ENCODE measurements at places on chromosomes 5 and 9.

DNA sequence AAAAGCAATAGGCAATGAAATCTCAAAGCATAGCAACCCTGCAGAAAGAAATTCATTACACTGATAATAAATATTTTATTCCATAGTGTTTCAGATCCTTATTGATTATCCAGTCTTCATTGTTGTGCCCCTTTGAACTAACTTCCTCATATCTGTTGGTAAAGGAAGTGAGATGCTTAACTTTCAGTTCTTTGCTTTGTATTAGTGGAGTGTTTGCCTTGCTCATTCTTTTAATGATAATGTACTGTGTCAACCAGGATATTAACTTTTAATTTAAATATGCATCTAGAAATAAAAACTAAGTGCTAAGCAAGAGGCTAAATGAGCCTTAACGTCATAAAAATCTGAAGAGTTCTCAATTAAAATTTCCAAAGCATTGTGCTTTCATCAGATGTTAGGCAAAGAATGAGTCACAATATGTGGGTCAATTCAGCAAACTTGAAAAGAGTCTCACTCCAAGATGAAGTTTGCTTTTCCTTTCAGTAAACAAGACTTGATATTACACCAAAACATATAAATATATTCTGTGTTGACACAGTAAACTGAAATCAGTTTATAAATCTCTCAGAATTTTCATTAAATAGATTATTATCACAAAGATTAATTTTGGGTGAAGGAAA is 105.9 kb downstream of the GIN1 start:
- H3K36me3 ChIP-seq: peaks cover 14% of the 10 kb centered on the region
- no peaks in the 10 kb centered on the region for H3K4me1 ChIP-seq
- DNase-seq: no peak
- H3K4me3 ChIP-seq: no peak overlapping the region
- H3K27me3 ChIP-seq: no peaks in the 10 kb centered on the region
- H3K27ac ChIP-seq: no peak overlapping the region

- H3K27ac ChIP-seq: peak overlapping the region; percentile 12
- DNase-seq: no peak
- H3K4me3 ChIP-seq: peak overlapping the region; percentile 2
- H3K27me3 ChIP-seq: no peaks in the 10 kb centered on the region
- no peaks in the 10 kb centered on the region for H3K36me3 ChIP-seq
Observed at GRCh38 chr9:118336943-118337330, 632.7 kb downstream of the TLR4 start.

DNA sequence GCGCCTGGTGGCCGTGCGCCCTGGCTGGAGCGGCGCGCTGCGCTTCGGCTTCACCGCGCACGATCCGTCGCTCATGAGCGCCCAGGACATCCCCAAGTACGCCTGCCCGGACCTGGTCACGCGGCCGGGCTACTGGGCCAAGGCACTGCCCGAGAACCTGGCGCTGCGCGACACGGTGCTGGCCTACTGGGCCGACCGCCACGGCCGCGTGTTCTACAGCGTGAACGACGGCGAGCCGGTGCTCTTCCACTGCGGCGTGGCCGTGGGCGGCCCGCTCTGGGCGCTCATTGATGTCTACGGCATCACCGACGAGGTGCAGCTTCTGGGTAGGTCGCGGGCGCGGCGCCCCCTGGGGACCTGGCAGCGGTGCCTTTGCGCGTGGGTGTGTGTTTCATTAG is 28.9 kb downstream of the NEURL1B start:
- DNase-seq: no peak
- no peaks in the 10 kb centered on the region for H3K4me1 ChIP-seq
- H3K36me3 ChIP-seq: peaks cover 3% of the 10 kb centered on the region
- no peak overlapping the region for H3K27ac ChIP-seq

DNA sequence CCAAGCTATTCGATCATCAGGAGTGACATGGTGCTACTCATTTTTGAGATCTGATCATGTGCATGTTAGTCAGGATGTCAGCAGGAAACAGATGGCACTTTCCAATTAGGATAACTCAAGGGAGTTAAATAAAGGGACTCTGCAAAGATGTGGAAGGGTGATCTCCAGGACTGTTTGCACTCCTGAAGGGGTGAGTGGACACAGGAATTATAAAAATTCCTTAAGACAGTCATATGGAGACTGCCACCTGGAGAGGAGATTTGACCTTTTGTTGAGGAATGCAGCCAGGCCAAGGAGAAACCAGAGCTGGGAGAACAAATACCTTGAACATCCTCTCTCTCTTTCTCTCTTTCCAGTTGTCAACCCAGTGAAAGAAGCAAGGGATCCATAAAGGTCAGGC is 189.1 kb downstream of the GABRG2 start:
- H3K4me1 ChIP-seq: no peaks in the 10 kb centered on the region
- no peak for DNase-seq

- H3K4me3 ChIP-seq: peak overlapping the region; percentile 64
- DNase-seq: no peak
- H3K36me3 ChIP-seq: no peaks in the 10 kb centered on the region
- H3K27me3 ChIP-seq: peaks cover 78% of the 10 kb centered on the region
- H3K27ac ChIP-seq: no peak overlapping the region
Observed at GRCh38 chr5:73234204-73234555, 61.2 kb downstream of the TMEM174 start.

DNA sequence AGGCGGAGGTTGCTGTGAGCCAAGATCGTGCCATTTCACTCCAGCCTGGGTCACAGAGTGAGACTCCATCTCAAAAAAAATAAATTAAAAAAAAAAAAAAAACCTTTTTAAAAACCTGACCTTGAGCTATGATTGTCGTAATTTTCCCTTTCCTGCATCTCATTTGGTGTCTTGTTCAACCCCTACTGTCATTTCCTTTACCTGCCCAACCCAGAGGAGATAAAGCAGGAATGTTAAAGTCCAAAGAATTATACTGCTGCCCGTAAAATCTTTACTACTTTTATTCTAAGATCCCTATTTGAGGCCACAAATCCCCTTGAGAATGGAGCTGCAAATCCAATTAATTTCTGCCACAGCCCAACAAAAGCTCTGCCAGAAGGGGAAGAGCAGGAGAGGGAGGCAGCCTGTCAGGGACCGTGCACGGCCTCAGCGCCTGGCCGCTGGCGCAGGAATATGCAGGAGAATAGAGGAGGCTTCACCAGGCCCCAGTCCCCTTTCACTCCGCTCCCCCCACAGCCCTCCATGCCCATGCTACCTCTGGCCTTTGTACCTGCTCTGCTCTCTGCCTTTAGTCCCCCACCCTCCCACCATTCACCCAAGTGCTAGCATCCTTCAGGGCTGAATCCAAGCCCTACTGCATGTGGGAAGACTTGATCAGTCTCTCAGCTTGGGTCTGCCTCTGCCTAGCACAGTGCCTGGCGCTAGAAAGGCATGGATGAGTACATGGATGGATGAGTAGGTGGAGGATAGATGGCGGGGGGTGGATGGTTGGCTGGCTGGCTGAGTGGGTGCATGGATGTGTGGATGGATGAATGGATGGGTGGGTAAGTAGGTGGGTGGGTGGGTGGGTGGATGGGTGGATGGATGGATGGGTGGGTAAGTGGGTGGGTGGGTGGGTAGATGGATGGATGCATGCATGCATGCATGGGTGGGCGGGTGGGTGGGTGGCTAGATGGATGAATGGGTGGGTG is 99.8 kb upstream of the SARDH start:
- H3K36me3 ChIP-seq: no peaks in the 10 kb centered on the region
- no peak for DNase-seq
- no peak overlapping the region for H3K27ac ChIP-seq
- peaks cover 15% of the 10 kb centered on the region for H3K4me1 ChIP-seq
- H3K27me3 ChIP-seq: no peaks in the 10 kb centered on the region
- no peak overlapping the region for H3K4me3 ChIP-seq

DNA sequence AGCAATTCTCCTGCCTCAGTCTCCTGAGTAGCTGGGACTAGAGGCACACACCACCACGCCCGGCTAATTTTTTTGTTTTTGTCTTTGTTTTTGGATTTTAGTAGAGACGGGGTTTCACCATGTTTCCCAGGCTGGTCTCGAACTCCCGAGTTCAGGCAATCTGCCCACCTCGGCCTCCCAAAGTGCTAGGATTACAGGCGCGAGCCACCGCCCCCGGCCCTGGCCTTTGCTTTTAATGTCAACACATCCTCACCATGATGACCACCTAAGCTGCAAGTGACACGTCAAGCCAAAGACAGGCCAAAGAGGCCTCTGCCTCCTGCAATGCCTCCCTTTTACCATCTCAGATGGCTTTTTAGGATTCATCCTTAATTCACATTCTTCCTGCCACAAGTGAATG is 121.5 kb upstream of the NR5A1 start:
- no peaks in the 10 kb centered on the region for H3K36me3 ChIP-seq
- no peak for DNase-seq
- no peaks in the 10 kb centered on the region for H3K27me3 ChIP-seq
- no peak overlapping the region for H3K4me3 ChIP-seq

GRCh38 chr5:146273109-146273508 is 65.5 kb upstream of the POU4F3 start:
- DNase-seq: no peak
- peaks cover 19% of the 10 kb centered on the region for H3K36me3 ChIP-seq
- H3K27ac ChIP-seq: no peak overlapping the region

DNA sequence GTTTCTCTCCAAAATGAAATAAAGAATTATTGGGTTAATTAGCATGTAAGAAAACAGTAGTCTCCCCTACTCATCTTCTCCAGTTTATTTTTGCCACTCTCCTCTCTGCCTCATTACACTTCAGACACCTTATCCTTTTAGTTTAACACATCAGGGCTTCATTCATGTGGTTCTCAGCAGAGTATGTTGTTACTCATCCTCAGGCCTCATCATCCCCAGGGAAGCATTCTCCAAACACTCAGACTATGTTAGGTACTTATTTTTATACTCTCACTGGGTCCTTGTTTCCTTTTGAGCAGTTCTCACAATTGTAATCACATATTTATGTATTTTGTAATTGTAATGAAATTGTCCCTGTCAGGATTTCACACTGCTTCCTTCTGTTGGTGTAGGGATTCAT is 470.5 kb downstream of the PDE4D start:
- DNase-seq: no peak
- H3K4me1 ChIP-seq: no peaks in the 10 kb centered on the region
- no peaks in the 10 kb centered on the region for H3K36me3 ChIP-seq
- H3K4me3 ChIP-seq: no peak overlapping the region
- no peak overlapping the region for H3K27ac ChIP-seq
- no peaks in the 10 kb centered on the region for H3K27me3 ChIP-seq

DNA sequence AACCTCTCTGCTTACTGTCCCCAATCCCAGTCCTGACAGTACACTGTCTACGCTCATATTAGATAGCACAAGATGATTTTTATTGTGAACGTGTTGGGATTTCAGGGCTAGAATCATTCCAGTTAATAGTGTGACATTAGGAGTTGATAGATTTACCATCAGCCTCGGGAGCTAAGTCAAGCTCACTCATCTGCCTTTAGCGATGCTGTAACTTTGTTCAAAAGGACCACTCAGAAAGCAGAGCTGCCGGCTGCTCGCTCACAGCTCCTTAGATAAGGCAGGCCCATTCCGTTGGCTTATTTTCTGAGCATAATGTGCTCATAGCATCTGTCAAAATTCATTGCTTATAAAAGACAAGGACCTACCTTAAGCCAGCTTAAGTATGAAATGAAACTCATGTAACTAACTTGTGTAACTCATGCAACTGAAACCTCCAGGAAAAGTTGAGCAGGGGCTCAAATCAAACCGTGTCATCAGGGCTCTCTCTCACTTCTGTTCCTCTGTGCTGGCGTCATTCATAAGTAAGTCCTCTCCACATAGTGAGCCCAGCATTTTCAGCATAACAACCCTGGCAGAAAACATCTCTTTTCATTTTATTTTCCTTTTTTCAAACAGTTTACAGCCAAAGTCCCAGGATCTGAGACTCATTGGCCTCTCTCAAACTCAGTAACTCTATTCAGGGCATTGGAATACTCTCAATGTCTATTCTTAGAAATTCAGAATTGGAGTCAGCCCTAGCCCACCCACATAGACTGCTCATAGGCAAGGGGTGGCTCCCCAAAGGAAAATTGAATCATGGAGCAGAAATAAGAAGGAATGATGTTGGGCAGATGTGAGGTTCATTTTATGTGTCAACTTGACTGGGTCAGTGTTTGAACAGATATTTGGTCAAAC is 208.8 kb downstream of the MAN2A1 start:
- H3K4me3 ChIP-seq: no peak overlapping the region
- no peak overlapping the region for H3K27ac ChIP-seq
- no peaks in the 10 kb centered on the region for H3K36me3 ChIP-seq
- DNase-seq: no peak
- peaks cover 12% of the 10 kb centered on the region for H3K4me1 ChIP-seq

DNA sequence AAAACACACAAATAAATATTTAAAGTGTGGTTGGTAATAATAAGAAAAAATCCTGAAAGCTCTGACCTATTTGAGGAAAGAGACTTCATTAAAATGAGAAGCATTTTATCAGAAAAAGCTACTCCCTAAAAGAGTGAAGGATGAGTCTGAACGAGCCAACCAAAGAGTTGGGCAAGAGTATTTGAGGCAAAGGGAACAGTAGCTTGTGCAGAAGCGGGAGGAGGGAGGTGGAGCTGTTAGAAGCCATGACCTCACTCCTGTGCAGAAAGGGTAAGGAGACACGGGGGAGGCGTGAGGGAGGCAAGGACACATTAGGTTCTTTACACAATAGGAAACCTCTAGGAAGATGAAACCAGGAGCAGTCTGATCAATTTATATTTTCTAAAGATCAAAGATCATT is 29.4 kb downstream of the SH3RF2 start:
- no peak overlapping the region for H3K27ac ChIP-seq
- H3K36me3 ChIP-seq: peaks cover 1% of the 10 kb centered on the region
- no peak for DNase-seq

DNA sequence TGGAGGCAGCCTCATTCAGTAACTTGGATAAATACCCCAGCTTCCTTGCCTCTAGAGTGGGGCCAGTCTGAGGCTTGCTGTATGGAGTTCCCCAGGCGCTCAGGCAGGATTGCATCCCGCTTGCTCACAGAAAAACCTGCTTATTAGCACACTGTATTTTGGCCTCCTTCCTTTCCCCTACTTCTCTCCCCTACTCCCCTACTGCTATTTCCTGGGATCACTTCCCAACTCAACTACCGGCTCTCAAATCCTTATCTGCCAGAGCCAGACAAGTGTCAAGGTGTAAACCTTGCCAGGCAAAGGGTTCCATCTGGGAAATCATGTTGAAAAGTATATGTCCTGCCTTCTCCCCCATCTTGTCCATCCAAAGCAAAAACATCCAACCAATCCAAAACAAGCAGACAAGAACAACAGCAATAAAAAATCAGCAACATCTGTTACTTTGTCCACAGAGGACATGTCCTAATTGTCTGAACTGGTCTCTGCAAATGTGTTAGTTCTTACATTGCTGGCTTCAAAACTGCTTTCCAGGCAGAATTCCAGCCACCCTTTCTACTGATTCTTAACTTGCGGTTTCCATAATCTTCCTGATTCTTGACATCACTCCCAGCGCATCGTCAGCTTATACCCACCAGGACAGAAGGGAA is 164.1 kb upstream of the SEMA6A start:
- H3K4me1 ChIP-seq: no peaks in the 10 kb centered on the region
- no peak overlapping the region for H3K4me3 ChIP-seq
- no peaks in the 10 kb centered on the region for H3K36me3 ChIP-seq
- H3K27me3 ChIP-seq: peaks cover 17% of the 10 kb centered on the region
- DNase-seq: no peak
- no peak overlapping the region for H3K27ac ChIP-seq

- no peak overlapping the region for H3K4me3 ChIP-seq
- H3K27ac ChIP-seq: no peak overlapping the region
- peaks cover 29% of the 10 kb centered on the region for H3K4me1 ChIP-seq
- H3K36me3 ChIP-seq: no peaks in the 10 kb centered on the region
- no peak for DNase-seq
Observed at GRCh38 chr9:114810614-114811013, 4.8 kb upstream of the TNFSF15 start.

GRCh38 chr5:72006361-72006760 is 100.9 kb upstream of the MAP1B start:
- DNase-seq: no peak
- H3K4me1 ChIP-seq: peaks cover 4% of the 10 kb centered on the region
- no peaks in the 10 kb centered on the region for H3K27me3 ChIP-seq
- no peaks in the 10 kb centered on the region for H3K36me3 ChIP-seq
